ENCODE measurements at places on chromosomes 6 and 20. TPM values are rescaled to one million over a fixed set of nuclear protein-coding genes. Genes with fewer than 3 reads are reported as not detected.

DNA sequence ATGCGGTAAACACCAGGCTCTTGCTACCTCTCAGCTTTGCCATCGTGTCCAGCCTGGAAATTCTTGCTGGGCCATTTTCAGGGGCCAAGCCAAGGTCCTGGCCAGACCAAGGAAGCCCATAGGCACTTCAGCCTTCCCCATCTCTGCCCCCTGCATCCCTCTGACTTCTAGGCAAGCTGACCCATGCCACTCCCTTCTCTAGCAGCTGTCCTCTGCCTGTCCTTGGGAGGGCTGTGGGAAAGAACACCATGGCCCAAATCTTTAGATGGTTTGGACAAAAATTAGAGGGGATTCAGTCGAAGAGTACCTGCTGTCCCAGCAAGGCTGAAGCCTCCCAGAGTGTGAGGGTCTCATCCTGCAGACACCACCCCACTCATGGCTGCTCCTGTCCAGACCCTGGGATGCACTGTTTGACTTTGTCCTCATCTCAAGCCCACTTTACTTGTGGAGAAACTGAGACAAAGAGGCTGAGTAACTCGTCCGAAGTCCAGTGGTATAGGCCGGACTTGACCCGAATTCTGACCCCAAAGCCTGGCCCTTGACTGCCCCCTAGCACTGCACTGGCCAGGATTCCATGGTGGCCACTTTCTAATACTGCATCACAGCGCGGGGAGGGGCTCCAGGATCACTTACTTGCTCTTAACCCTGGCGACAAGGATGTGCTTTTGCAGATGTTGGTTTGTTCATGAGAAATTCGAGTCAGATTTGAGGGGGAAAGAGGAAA lies 22.4 kb upstream of the STX16 start:
- no peak for DNase-seq

DEF6 gene
- total RNA-seq, result 0.72 TPM

GRCh38 chr6:31949926-31950548 lies 4.1 kb downstream of the CFB start:
- DNase-seq, result no peak

GRCh38 chr6:1739680-1740079 lies 130.0 kb downstream of the FOXC1 start:
- DNase-seq, result no peak

DNA sequence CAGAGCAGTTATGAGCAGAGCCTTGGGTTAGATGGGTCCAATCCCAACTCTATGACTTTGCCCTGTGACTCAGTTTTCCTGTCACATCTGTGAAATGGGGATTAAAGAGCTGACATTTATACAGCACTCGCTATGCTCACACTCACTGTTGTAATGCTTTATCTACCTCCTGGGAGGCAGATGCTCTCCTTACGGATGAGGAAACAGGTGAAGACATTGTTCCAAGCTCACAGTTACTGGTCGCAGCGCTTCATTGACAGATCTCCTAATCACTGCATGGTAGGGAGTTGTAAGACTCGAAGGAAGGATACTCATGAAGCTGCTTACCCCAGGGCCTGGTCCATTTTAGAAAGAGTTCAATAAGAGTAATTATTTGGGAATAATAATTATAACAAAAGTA lies 2.9 kb upstream of the MYLK2 start:
- DNase-seq, result no peak

LY6G6C gene
- not detected for total RNA-seq

DNA sequence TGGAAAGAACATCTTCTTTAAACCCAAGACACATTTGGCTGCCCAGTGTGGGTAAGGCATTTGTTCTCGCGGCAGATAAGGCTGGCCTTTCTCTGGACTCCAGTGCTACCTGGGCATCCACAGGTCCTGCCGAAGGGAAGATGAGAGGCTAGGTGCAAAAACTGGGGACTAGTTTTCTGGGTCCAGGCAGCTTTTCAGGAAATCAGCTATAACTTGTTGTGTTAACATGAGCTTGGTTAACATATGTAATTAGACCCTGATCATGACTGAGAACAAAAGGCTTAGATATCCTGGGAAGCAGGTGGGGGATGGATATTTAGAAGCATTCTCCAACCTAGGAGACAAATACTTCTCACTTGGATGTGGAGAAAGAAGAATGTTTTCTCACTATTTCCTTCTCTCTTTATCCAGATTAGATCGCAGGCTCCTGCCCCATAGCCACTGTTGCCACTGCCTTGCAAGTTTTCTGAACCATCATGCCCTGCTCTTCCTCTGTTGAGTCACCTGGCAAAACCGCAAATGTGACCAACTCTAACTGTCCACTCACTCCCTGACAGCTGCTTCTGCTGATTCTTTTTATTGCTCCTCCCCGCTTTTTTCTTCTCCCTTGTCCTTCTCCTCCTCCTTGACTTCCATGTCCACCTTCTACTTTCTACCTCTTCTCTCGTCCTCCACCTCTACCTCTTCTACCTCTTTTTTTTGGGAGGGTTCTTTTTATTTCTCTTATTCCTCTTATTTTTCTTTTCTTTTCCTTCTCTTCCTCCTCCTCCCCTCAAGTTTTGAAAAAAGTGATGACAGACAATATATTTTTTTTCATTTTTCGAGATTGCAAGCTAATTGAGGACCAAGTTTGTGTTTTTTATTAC lies 258.1 kb downstream of the UTRN start:
- peak; percentile 93 for DNase-seq

MLIP gene
- total RNA-seq, result not detected

KHDC1L gene
- not detected for total RNA-seq

- DNase-seq, result no peak
These were observed 14.1 kb downstream of the DYNLRB1 start for GRCh38 chr20:34530342-34530741.

MATN4 gene
- total RNA-seq, result 0.10 TPM

OPRM1 gene
- not detected for total RNA-seq

- no peak for DNase-seq
These were observed 413.5 kb downstream of the SYNE1 start for GRCh38 chr6:152223636-152224035.

- DNase-seq, result no peak
These were observed 481.6 kb upstream of the HS3ST5 start for GRCh38 chr6:114824409-114824808.
